ENCODE measurements at places on chromosomes 5 and 9. TPM values are rescaled to one million over a fixed set of nuclear protein-coding genes. Genes with fewer than 3 reads are reported as not detected.

Gene CCDC171
- 1.6 TPM for polyA plus RNA-seq

Gene CARTPT
- 3.9 TPM for polyA plus RNA-seq

DNA sequence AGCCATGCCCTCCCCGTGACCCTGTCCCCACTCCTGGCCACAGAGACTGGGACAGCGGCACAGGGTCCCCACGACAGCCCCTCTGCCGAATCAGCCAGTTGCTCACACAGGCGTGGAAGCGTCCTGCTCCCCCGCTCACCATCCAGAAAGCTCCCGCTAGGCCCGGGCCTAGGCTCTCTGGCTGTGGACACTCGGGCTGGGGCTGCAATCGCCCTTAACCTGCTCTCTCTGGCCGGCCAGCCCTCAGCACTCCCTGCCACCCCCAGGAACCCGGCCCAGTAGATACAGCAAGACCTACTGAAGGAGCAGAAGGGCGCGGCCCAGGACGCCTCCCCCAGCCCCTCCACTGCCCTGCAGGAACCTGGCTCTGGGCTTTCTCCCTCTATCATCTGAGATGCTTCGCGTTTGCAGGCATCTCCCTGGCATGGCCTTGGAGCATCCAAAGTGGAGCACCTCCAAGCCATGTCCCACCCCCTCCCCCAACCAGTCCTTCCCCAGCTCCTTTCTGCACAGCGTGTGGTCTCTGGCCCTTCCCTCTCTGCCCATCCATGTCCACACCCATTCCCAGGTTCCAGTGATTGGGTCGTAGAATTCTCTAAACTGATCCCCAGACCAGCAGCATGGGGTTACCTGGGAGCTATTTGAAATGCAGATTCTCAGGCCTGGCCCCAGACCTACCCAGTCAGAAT, 113.7 kb upstream of the LMX1B start:
- DNase-seq: no peak

GRCh38 chr9:1871626-1872419, 143.3 kb upstream of the SMARCA2 start:
- DNase-seq: no peak
